Thoracic aorta (tissue), 2 donors: ENCODE measurements at places on chromosomes 2 and 18. TPM values are rescaled to one million over a fixed set of nuclear protein-coding genes. Genes with fewer than 3 reads are reported as not detected.

GRCh38 chr18:69233465-69234054 is 167.1 kb upstream of the DOK6 start:
- no peak for DNase-seq
- no peaks in the 10 kb centered on the region for H3K36me3 ChIP-seq
- H3K4me3 ChIP-seq: no peak overlapping the region
- no peaks in the 10 kb centered on the region for H3K4me1 ChIP-seq
- H3K27ac ChIP-seq: no peak overlapping the region

GRCh38 chr2:70647873-70648481 is 94.4 kb upstream of the TGFA start:
- no peaks in the 10 kb centered on the region for H3K27me3 ChIP-seq
- H3K27ac ChIP-seq: no peak overlapping the region
- DNase-seq: no peak

PAX8 gene
- 2.4 TPM for total RNA-seq

DNA sequence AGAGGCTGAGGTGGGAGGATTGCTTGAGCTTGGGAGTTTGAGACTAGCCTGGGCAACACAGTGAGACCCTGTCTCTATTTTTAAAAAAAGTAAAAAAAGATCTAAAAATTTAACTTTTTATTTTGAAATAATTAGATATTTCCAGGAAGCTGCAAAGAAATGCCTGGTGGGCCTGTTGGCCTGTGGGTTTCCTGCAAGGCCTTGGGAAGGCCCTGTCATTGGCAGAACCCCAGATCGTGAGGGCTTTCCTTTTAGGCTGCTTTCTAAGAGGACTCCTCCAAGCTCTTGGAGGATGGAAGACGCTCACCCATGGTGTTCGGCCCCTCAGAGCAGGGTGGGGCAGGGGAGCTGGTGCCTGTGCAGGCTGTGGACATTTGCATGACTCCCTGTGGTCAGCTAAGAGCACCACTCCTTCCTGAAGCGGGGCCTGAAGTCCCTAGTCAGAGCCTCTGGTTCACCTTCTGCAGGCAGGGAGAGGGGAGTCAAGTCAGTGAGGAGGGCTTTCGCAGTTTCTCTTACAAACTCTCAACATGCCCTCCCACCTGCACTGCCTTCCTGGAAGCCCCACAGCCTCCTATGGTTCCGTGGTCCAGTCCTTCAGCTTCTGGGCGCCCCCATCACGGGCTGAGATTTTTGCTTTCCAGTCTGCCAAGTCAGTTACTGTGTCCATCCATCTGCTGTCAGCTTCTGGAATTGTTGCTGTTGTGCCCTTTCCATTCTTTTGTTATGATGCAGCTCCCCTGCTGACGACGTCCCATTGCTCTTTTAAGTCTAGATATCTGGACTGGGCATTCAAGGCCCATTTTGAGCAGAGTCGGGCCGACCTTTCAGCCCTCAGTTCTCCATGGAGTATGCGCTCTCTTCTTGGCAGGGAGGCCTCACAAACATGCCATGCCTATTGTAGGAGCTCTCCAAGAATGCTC is 6.6 kb downstream of the PROC start:
- no peak overlapping the region for H3K4me3 ChIP-seq
- no peak overlapping the region for H3K27ac ChIP-seq
- no peaks in the 10 kb centered on the region for H3K36me3 ChIP-seq
- DNase-seq: no peak
- H3K27me3 ChIP-seq: peaks cover 5% of the 10 kb centered on the region
- H3K4me1 ChIP-seq: peaks cover 4% of the 10 kb centered on the region

TEX44 gene
- not detected for total RNA-seq
